ENCODE measurements at places on chromosomes 5 and 9. TPM values are rescaled to one million over a fixed set of nuclear protein-coding genes. Genes with fewer than 3 reads are reported as not detected.

The PARP8 gene
- 31.5 TPM for total RNA-seq

DNA sequence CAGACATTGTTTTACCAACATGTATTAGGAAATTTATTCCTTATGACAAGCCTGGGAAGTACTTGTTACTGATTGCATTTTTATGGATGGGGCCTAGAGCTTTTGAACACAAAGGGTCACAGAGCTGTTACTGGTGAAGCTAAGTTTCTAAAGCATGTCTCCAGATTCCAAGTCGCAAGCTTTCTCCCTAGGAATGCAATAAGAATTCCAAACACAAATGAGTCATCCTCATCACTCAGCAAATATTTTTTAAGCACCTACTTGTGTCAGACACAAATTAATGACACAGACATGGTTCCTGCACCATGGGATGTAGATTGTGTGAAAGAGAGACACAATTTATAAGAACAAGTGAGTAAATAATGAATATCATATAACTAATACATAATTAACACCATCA, 11.0 kb upstream of the SH3RF2 start:
- no peak for DNase-seq
- H3K4me1 ChIP-seq: no peaks in the 10 kb centered on the region
- H3K4me3 ChIP-seq: no peak overlapping the region
- H3K36me3 ChIP-seq: no peaks in the 10 kb centered on the region
- no peak overlapping the region for H3K27ac ChIP-seq

DNA sequence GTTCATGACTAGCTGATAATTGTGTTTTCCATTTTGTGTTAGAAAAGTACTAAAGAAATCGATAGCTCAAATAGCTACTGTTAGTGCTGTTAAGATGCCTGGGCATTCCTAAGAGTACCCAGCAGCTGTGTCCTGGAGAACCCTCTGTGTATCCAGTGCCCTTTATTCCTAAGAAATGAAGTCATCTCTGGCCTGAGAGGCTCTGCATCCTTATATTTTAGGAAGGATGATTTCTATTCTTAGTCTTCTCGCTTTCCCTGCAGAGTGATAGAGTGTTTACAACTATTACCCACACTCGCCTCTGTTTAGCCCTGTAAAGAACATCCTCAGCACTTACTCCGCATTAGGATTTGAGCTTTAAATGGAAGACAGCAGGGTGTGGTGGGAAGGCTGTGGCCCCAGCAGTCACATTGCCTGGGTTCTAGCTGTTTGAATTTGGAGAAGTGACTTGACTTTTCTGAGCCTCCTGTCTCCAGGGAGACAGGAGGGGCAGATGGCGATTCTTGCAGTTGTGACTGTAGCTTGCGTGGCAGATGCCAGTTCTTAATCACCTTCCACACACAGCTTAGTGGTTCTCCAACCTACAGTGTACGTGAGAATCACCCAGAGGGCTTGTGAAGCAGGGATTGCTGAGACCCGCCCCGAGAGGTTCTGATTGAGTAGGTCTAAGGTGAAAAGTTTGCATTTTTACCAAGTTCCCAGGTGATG, 177.2 kb upstream of the PITX1 start:
- H3K36me3 ChIP-seq: no peaks in the 10 kb centered on the region
- no peak overlapping the region for H3K4me3 ChIP-seq
- no peak for DNase-seq

- H3K4me1 ChIP-seq: peaks cover 45% of the 10 kb centered on the region
- H3K27me3 ChIP-seq: no peaks in the 10 kb centered on the region
- no peak for DNase-seq
- no peak overlapping the region for H3K27ac ChIP-seq
- H3K36me3 ChIP-seq: no peaks in the 10 kb centered on the region
Measured at GRCh38 chr5:139178589-139178917, 19.6 kb downstream of the SIL1 start.

The CSF2 gene
- not detected for total RNA-seq

DNA sequence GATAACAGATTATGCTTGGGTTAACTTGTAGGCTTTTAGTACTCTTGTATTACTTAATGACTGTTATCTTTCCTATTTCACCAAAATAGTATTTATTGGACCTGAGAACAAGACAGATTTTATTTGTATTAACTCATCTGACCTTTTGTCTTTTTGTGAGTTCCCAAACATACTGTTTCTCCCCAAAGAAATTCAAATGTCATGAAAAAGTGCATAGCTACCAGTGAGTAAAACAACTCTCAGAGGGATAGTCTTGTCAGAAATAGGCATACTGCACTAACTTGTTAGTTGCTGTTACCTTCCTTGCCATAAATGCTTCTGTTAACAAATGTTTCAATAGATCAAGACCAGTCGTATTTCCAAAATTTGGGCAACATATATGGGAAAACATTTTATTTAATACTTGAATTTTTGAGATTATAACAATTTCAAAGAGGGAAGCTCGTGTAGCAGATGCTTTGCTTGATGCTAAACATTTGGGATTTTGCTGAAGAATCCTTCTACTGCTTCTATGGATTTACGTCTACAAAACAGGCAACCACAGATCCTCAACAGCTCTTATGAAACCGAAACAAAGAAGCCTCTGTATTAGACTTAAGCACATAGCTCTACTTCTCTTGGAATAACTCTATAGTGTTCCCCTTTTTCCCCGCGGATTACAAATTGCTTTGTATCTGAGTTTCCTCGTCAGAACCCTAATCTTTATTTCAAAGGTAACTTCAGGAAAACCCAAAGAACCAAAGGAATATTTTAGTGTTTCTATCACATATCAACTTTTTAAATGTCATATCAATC, 248.8 kb downstream of the MCTP1 start:
- no peak overlapping the region for H3K4me3 ChIP-seq
- H3K27ac ChIP-seq: no peak overlapping the region
- no peaks in the 10 kb centered on the region for H3K36me3 ChIP-seq
- H3K27me3 ChIP-seq: no peaks in the 10 kb centered on the region
- no peaks in the 10 kb centered on the region for H3K4me1 ChIP-seq

DNA sequence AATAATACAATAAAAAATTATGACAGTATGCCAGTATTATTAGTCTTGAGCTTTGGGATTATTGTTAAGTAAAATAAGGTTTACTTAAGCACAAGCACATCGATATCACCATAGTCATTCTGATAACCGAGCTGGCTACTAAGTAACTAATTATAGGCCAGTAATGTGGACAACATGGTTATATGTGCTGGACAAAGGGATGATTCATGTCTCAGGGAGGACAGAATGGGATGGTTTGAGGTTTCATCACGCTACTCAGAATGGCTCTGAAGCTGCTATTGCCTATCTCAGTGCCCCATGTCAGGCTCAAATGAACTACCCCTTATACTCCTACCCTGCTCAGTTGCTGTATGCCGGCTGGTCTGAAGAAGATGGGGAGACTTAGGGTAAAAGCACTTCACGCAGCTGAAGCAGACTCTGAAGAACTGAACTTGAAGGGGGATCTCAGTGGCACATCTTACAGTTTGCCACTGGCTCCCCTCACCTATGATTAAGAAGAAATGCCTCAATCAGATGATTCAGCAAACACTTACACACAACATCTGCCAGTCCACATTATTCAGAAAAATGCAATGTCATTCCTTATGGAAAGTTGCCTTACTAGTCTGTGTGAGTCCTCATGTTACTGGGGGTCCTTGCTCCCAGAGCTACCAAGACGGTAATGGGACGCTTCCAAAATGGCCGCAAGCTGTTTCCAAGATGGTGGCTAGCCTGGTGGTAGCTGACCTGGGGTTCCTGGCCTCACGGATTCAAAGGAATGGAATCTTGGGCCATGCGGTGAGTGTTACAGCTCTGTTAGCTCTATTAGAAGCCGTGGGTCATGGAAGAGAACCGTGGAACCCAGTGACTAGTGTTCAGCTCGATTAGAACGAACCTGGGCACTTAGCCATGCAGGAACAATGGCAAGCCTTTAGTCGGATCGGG, 1098.6 kb downstream of the TAF11L14 start:
- H3K36me3 ChIP-seq: no peaks in the 10 kb centered on the region
- H3K4me1 ChIP-seq: no peaks in the 10 kb centered on the region
- H3K27me3 ChIP-seq: no peaks in the 10 kb centered on the region
- no peak overlapping the region for H3K4me3 ChIP-seq

GRCh38 chr5:96297867-96298266, 135.2 kb downstream of the PCSK1 start:
- no peaks in the 10 kb centered on the region for H3K36me3 ChIP-seq
- no peaks in the 10 kb centered on the region for H3K27me3 ChIP-seq
- H3K4me3 ChIP-seq: no peak overlapping the region
- no peak for DNase-seq
- H3K4me1 ChIP-seq: no peaks in the 10 kb centered on the region

The C9 gene
- not detected for total RNA-seq

Measured in Karpas-422 (cell line).